ENCODE measurements at places on chromosomes 13 and 19.

DNA sequence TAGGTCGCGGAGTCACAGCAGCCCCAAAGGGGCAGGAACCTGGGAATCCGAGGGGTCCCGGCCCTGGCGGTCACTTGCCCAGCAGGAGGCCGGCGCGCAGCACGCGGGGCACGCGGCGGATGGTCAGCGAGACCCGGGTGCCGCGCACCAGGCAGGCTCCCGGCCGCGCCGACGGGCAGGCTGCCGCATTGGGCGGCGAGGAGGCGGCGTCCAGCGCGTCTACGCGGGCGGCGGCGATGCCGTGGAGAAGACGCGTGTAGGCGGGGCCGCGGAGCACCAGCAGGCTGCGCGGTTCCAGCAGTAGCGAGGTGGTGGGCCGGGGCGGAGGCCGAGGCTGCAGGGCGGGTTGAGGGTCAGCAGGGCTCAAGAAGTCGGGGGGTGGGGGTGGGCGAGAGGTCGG, 607 bp upstream of the SYNE4 start:
- peak; percentile 76 for DNase-seq

DNA sequence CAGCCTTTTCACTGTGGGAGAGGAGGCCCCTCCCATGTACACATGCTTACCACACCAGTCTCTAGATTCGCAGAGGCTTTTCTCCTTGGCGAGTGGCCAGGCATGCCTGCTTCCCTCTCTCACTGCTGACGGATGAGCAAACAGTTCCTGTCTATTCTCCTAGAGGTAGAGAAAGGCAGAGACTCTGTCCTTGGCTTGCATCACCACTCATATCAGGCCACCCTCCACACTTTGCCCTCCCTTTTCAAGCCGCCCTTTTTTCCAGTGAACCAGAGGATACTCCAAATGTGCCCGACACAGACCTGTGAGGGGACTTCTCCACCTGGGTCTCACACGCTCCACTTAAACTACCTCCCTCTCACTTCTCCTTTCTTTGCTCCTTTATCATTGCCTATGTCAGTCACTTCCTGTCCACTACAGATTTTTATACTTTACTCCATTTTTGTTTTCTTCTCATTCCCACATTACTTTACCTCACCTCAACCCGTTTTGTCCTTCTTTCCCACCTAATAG, 284.6 kb downstream of the DNAJC15 start:
- peak; percentile 82 for DNase-seq

DNA sequence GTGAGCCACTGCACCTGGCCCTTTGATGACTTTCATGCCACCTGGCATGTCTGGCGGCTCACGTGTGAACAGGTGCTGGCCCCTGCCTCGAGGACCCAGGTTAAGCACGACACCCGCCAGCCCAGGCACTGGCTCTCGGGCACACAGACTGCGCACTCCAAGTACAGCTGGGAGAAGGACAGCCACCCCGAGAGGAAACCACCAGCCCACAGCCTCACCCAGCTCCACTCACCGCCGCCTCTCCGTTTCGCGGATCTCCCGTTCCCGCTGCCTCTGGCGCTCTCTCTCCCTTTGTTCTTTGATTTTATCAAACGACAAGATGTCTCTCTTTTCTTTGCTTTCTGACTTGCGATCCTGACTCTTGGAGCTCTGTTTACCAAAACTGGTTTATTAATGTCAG, 27.4 kb upstream of the TINCR start:
- DNase-seq, result no peak

DNA sequence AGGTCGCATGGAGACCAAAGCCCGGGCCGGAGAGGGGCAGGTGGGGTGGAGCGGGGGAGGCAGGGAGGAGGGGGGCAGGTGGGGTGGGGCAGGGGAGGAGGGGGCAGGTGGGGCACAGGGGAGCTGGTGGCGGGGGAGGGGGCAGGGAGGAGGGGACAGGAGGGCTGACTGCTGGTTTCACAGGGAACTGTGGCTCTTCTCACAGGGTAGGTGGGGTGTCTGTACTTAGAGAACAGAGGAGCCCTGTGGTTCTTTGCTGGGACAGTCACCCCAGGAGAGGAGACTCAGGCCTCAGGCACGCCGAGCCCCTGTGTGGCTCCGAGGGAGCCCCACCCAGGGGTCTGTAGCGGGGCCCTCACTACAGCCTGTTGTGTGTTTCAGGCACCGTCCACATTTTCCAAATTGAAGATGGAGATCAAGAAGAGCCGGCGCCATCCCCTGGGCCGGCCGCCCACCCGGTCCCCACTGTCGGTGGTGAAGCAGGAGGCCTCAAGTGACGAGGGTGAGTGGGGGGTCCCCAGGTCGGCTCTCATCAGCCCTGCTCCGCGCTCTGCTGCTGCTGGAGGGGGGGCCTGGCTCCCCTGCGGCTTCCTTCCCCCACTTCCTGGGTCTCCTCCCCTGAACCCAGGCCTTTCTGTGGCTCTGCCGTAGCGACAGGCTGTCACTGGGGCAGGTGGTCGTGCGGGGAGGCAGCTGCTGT, 162.7 kb downstream of the KDM4B start:
- DNase-seq, result no peak

DNA sequence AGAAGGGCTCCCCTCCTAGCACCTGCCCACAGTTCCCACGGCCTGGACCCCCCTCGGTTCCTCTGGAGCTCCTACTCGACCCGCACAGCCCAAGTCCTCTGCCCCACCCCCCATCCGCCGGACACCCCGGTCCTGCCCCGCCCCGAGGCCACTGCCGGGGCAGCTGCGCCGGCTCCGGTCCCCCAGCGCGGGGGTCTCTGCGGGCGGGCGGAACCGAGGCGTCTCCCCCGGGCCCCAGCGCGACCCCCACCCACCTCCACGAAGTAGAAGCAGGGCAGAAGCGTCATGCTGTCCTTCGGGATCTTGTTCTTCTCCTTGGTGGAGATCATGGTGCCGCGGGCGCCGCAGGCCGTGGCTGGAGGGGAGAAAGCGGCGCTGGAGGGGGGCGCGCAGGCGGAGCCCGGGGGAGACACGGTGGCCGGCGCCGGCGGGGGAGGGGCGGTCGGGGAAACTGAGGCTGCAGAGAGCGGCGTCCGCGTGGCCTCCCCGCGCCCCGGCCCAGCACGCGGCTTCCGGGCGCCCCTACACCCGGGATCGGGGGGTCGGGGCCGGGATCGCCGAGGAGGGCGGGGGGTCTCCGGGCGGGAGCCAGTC, 427 bp downstream of the PLPPR3 start:
- DNase-seq, result no peak

- DNase-seq, result peak; percentile 41
Observed at GRCh38 chr19:45884682-45885555, 1.0 kb downstream of the IRF2BP1 start.

GRCh38 chr19:12913851-12914690, 5.0 kb downstream of the SYCE2 start:
- no peak for DNase-seq

DNA sequence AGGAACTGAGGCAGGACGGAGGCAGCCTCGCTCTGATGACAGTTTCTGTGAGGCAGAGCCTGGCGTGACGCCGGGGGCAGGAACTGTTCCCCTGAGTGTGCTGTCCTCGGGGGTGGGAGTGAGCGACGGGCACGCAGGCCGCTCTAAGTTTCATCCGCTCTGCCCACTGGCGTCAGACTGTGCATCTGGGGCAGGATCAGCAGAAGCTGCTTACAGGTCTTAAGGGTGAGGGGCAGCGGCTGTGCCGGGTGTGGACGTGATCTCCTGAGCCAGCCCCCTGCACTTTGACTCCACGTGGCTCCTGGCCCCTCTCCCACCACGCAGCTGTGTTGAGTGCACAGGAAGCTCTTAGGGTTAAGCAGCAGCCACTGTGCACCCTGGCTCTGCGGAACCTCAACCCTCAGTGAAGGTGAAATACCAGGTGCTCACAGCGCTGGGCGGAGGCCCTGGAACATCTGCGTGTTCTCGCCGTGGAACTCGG, 1.5 kb downstream of the GRK1 start:
- no peak for DNase-seq

DNA sequence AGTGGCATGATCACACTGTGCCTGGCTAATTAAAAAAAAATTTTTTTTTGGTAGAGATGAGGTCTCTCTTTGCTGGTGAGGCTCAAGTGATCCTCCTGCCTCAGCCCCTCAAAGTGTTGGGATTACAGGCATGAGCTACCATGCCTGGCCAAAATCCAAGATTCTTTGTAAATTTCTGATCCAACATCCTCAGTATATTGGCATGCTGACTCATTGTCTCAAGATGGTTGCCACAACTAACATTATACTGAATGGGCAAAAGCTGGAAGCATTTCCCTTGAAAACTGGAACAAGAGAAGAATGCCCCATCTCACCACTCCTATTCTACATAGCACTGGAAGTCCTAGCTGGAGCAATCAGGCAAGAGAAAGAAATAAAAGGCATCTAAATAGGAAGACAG, 100.0 kb downstream of the KLF5 start:
- DNase-seq, result no peak

DNA sequence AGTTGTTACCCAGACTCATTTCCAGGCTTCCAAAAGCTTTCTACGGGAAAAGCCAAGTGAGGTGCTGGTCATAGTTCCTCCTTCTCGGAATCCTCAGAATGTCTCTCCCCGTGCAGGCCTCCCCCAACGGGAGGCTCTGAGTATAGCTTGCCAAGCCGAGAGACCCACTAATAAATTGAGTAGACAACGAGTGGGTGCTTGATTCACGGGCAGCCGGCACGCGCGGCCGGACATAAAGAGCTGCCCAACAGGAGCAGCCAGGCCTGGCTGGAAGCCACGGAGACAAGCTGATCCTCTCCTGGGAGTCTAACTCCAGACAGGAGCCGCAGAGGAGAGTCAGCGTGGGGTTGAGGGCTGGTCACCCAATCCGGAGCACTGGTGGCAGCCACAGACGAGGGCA, 43.4 kb upstream of the MEDAG start:
- no peak for DNase-seq

DNA sequence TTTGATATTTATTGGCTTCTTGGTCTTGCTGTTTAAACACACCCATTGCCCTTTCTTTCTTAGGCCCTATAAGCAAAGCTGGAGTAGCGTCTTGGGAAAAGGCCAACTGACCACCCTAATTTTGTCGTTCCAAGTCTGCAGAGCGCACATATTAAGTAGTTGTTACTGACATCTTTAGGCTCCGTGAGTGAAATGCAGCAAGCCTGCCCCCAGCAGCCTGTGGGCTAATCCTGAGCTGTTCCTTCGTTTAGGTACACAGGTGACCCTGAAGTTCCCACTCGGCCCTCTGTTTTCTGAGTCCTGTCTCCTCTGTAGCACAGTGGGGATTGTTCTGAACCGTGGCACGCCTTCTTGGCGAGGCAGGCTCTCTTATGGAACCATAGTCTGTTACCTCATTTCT, 170.5 kb downstream of the STK24 start:
- DNase-seq, result no peak

GRCh38 chr13:45626731-45627374, 11.3 kb upstream of the ERICH6B start:
- no peak for DNase-seq

DNA sequence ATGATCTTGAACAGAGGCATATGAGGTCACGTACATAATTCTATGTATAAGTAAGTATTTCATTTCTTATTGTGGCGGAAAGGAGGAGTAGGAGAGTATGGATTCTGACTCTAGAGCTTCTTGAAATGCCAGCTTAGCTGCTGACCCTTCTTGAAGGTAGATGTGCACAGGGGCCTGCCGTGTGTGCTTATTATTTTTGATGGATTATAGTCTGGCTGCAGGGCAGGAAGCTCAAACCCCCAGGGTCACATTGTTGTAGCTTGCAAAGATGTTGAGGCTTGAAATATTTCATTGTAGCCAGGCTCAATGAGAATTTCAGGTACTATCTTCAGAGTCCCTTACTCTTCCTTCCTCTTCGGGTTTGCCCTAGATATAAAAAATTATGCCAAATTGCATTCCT, 418.8 kb downstream of the OLFM4 start:
- no peak for DNase-seq

DNA sequence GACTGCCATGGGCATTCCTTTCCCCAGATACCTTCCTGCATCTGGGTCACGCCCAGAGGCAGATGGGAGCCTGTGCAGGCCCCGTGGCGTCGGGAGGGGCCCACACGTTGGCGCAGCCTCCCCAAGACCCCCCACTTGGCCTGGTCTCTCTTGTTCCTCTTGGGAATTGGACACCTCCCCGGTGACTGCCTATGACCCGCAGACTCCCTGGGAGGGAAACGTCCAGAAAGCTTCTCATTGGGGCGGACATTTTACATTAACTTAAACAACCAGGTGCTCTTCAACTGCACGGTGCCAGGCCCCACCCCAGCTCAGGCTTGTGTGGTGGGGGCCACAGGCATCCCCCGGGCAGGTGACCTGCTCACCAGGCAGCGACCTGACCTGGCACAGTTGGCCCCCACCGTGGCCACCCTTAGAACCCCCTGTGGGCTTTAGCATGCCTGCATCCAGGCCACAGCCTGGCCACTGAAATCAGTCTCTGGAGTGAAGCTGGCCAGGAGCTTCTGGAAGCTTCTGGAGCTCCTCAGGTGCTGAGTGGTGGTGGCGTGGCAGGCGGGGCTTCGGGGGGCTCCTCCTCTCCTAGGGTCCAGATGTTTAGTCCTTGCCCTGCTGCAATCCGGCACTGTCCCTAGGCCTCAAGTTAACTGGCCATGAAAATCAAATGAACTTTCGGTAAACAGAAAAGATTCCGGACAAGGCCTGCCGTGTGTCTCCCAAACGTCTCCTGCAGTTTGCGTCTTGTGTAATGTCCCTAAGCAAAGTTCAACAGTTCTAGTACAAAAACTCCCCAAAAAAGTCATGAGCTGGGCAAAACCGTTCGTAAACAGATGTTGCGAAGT, 8.5 kb upstream of the PROZ start:
- DNase-seq, result no peak

- DNase-seq, result no peak
Observed at GRCh38 chr13:36880961-36881360, 39.1 kb downstream of the SMAD9 start.

DNA sequence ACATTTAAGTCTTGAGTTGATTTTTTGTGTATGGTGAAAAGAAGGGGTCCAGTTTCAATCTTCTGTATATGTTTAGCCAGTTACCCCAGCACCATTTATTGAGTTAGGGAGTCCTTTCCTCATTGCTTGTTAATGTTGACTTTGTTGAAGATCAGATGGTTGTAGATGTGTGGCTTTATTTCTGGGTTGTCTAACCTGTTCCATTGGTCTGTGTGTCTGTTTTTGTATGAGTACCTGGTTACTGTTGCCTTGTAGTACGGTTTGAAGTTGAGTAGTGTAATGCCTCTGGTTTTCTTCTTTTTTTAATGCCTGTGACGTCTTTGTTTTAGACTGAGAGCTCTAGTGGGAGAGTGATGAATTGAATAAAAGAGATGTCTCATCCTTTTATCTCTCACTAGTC, 83.2 kb downstream of the NBEA start:
- no peak for DNase-seq

DNA sequence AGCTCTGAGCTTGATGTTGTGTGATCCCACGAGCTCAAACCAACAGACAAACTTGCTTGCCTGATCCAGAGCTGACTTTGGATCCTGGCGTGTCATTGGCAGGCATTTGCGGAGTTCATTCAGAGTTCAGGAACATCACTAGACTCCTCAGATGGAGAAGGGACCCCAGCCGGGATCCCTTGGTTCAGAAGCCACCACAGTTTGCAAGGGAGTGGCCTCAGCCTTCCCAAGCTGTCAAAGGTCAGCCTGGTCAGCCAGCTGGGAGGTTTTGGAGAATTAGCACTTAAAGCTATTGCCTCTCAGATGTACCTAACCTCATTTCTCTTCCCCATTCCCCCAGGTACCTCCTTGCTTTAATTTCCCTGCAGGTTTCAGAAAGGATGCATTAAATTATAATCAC, 208.8 kb upstream of the SOX21 start:
- no peak for DNase-seq
